ENCODE measurements at places on chromosomes 4 and X.

DNA sequence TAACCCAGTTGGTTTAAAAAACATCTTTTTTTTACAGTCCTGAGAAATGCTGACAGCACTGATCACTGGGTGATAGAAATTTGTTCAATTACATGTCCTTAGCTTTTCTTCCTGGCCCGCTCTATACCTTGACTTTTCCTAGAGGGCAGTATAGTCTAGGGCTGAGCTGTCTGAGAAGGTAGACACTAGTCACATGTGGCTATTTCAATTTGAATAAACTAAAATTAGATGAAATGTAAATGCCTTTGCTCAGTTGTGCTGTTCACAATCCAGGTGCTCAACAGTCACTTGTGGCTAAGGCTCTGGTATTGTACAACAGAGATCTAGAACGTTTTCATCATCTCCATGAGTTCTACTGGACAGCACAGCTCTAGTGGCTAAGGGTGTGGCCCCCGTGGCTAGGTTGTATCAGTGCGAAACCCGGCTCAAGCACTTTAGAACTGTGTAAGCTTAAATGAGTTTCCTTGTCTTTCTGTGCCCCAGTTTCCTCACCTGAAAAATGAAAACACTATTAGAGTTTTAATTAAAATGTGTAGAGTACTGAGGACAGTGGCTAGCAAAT is 111.6 kb upstream of the WDR17 start:
- DNase-seq = no peak

GRCh38 chrX:136725441-136726104 is 55.2 kb downstream of the ARHGEF6 start:
- no peak for DNase-seq

- DNase-seq = no peak
Measured at GRCh38 chr4:76996445-76996844, 46.9 kb downstream of the SEPTIN11 start.

DNA sequence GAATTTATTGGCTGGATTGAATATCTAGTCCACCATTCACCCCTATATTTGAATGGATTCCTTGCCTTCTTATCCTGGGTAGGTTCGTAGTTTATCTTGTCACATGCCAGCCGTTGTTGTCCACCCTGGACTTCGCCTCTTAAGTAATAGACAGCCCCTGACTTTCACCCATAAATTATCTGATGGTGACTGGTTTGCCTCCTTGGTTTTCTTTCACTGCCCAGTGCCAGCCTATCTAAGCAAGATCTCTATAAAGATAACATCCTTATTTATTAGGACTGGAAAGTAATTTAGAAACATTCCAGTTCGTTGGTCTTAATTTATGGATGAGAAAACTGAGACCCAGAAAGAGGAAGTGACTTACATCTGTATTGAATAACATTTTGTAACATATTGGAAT is 410.3 kb downstream of the RPA4 start:
- no peak for DNase-seq

GRCh38 chr4:152246659-152247058 is 289.2 kb downstream of the FBXW7 start:
- no peak for DNase-seq

DNA sequence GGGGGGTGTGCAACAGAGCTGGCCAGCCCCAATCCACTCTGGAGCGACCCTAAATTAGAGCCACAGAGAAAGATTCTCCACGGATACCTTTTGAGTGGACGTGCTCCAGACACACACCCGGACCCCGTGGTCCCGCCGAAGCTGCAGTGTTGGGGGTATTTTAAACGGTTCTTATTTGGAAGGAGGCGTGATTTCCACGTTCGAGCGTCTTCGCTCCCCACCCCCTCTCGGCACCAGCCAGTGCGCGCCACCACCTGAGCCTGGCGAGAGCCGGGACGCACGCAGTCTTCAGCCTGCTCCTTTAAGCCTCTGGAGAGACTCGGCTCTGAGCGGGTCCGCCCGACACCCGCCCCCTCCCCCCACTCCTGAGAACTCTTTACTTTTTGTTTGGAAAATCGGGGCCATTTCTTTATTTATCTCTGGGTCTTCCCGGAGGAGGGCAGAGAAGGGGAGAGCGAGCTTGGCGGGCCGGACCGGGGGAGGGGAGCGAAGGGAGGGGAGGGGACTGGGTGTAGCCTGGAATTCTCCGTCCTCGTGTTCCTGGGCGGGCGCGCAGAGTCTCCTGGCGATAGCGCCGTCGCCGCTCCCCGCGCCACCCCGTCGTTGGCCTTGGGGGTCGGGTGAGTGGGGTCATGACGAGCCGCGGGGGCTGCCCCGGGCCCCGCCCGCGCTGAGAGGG is 668 bp upstream of the PTCHD1 start:
- no peak for DNase-seq

- no peak for DNase-seq
Measured at GRCh38 chrX:1941321-1941720, 326.5 kb downstream of the ASMT start.

- no peak for DNase-seq
Measured at GRCh38 chrX:119505945-119506344, 37.7 kb downstream of the SLC25A5 start.

DNA sequence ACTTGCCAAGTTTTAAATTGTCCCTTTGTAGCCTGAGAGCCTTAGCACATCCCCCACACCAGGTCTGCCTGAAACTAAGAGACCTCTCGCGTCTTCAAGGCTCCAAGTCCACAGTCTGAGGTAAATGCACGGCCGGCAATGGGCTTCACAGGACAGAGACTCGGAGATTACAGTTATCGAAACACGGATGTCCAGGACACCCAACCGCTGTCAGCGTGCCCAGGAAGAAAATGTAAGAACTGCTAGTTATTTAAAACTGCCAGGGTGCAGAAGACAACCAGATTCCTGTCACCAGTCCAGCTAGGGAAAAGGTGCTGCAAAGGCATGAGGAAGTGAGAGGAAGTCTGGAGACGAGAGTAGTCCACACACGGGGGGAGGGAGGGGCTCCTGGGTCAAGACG is 28.9 kb downstream of the ZNF827 start:
- DNase-seq = no peak

DNA sequence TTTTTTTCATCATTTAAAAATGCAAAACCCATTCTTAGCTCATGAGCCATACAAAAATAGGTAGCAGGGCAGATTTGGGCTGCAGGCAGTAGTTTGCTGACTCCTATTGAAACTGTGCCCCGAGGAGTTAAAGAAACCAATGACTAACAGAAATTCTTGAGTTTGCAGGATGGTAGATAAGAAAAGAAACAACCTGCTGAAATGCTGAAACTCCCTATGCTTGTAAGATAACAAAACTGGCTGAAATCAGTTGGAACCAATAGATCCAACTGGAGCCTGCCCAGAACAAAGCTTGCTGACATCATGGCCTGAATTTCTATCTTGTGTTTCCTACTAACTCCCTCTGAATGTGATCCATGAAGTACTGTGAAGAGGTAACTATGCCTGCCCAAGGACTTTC is 68.6 kb downstream of the ANOS1 start:
- no peak for DNase-seq

DNA sequence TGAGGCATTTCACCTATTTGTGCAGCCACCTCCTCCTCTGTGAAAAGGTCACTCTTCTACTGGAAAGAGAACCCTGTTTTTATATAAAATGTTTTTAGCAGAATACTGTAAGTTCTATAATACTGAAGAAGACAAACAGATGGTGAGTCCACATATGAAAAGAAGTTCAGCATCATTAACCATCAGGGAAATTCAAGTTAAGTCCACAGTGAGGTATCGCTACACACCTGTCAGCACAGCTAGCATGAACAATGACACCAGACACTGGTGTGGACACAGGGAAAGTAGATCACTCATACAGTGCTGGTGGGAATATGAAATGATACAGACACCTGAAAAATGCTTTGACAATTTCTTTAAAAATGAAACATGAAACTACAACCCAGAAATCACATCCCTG is 133.0 kb downstream of the MAD2L1 start:
- no peak for DNase-seq

- no peak for DNase-seq
Measured at GRCh38 chr4:24644983-24645764, 60.8 kb upstream of the DHX15 start.

GRCh38 chr4:149708513-149709130 is 107.0 kb downstream of the IQCM start:
- no peak for DNase-seq

DNA sequence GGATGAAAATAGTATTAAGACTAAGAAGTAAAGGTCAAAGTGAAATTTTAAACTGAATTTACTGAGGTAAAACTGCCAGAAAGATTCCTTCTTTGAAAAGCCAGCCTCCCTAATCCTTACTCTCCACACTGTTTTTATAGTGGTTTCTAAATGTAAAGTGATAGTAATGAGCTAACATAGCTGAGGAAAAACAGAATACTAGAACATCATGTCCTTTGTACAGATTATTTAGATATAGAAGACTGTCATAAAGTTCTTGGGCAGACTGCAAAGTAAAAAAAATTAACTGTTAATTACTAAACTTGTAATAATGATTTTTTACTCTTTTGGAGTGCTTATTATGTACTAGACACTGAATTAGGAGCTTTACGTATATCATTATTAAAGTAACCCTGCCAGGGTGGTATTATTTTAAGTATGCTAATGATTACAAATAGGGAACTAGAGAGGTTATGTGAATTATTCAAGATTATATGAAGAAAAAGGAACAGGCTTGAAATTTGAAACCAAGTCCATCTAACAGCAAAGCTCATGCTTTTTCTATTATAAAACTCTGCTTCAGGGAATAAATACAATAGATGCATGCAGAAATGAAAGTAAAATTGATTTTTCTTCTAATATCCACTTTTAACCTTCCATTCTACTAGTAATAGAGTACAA is 150.5 kb downstream of the TBCK start:
- DNase-seq = no peak

DNA sequence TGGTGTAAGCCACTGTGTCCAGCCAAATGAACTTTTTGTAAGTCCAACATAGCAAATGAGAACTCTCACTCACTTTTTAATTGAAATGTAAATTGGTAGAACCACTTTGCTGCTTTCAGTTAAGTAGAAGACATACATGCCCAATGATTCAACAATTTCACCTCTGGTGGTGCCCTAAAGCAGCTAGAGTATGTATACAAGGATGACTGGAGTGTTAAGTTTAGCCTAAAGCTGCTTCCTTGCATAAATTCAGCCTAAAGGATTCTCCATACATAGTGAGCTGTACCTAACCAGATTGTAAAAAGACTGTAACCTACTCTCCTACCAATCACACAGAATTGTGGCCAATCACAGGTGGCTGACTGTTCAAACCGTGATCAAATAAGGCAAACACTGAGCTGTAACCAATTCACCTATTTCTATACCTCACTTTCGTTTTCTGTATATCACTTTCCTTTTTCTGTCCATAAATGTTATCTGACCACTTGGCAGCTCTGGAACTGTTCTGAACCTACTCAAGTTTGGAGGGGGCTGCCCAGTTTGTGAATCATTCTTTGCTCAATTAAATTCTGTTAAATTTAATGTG is 39.9 kb downstream of the PDS5A start:
- DNase-seq = no peak

GRCh38 chrX:136039968-136040367 is 54.7 kb downstream of the SLC9A6 start:
- no peak for DNase-seq

DNA sequence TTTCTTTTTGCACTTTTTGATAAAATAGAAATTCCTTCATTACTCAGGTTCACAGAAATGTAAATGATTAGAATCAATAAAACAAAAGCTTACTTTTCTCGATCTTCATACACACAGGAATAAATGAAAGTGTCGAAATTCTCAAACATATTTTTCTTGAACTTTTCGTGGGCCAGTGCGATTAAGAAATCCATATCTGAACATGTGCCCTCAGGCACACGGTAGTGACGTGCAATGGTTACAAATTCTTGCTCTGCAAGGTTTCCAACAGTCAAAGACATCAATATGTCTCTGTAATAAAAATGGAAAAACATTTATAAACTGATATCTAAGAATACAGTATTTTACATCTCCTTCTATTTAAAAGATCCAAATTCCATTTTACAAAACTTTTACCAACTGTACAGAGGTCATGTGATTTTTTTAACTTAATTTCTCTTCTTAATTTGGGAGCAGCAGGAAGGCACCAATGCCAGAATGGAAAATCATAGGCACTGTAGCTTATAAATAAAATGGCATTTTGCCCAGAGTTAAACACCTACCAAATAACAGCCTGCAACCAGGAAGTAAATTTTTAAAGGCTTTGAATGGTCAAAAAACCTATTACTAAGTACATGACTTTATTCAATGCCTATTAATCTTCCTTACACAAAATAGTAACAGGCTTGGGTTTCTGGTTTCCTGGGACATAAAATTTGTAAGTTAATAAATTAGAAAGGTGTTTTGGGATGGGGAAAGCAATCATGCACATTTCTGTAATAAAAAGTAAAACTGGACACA is 165.0 kb downstream of the EFHC2 start:
- no peak for DNase-seq

GRCh38 chr4:77193511-77194102 is 36.6 kb downstream of the CCNG2 start:
- DNase-seq = peak; percentile 77

- no peak for DNase-seq
Measured at GRCh38 chr4:81136161-81136905, 78.7 kb downstream of the PRKG2 start.

- DNase-seq = peak; percentile 1
Measured at GRCh38 chrX:39969099-39969818, 128.5 kb downstream of the BCOR start.

DNA sequence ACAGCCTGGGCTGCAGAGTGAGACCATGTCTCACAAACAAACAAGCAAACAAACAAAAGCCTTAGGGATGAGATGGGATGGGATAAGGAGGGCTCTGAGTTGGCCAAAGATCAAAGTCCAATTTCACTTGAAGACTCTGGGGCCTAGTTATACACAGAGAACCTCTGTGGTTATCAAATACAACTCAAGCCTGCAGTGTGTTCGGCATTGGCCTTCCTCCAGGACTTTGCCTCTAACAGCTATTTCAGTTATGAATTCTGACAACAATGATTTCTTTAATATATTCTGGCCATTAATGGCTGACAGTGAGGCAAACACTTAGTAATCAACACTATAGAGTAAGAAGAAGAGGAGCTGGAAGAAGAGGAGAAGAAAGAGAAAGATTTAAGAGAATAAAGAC is 171.1 kb downstream of the PDGFRA start:
- DNase-seq = no peak

DNA sequence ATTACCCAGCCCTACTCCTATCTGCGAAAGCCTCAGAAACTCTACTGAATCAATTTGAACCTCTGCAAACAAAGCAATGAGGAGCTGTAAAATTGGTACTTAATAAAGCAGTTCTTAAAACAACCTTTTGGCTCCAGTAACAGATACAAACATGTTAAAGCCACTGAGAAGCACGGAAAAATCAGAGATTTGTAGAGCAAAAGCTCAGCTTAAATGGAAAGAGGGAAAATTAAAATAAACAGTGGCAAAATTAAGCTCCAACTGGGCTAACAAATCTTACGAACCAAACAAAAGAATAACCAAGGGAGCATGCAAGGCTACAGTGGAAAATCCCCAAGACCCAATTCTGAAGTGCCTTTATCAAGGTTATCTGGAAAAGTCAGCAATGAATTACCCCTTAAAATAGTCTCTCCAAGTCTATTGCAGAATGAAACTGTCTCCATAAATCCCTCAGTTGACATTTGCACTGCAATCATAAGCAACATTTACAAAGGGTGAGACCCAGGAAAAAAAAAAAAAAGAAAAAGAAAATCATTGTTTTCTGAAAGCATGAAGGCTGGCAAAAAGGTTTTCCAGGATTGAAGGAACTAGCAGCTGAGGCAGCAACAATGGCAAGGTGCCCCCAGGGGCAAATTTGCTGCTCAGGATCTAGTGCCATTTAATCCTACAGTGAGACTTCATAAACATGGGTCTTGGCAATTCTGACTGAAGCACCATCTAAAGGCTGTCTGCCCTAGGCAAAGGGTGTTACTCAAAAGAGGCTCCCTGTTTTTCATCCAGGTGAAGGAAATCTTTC is 40.1 kb downstream of the USP46 start:
- no peak for DNase-seq

GRCh38 chrX:36528661-36529060 is 479.5 kb upstream of the FAM47C start:
- DNase-seq = no peak

All from stimulated activated CD4-positive, alpha-beta T cell treated with anti-CD3 and anti-CD28 coated beads, Interleukin-4, amount 100 ng/mL, for 4 hours (primary cell).